Dermis microvascular lymphatic vessel endothelial cell (primary cell): ENCODE measurements at places on chromosomes 1 and 21. TPM values are rescaled to one million over a fixed set of nuclear protein-coding genes. Genes with fewer than 3 reads are reported as not detected.

Gene BGLAP
- 0.26 and 0.63 TPM in 2 replicates for total RNA-seq

Gene CD52
- not detected in 2 replicates for total RNA-seq

Gene LBR
- 122 and 124 TPM in 2 replicates for total RNA-seq

Gene ANGPTL3
- not detected in 2 replicates for total RNA-seq

Gene LCE1B
- total RNA-seq, result not detected in 2 replicates

Gene GBP4
- total RNA-seq, result 2.3 and 7.6 TPM in 2 replicates
